GM19239 (cell line): ENCODE measurements at places on chromosomes 2 and 18.

GRCh38 chr2:218995972-218996711 is 2.9 kb upstream of the CRYBA2 start:
- DNase-seq, result peak; percentile 91

GRCh38 chr18:27665264-27665799 is 480.2 kb upstream of the CHST9 start:
- no peak for DNase-seq

- no peak for DNase-seq
Measured at GRCh38 chr2:137051778-137052398, 286.5 kb downstream of the THSD7B start.

GRCh38 chr2:53432936-53433335 is 334.7 kb upstream of the CHAC2 start:
- no peak for DNase-seq

- no peak for DNase-seq
Measured at GRCh38 chr2:83630351-83630750, 828.7 kb downstream of the SUCLG1 start.

- DNase-seq, result no peak
Measured at GRCh38 chr2:70771446-70771845, 3.4 kb upstream of the ADD2 start.

- no peak for DNase-seq
Measured at GRCh38 chr2:44480068-44480467, 118.3 kb downstream of the CAMKMT start.
